ENCODE measurements at places on chromosomes 1 and 21. TPM values are rescaled to one million over a fixed set of nuclear protein-coding genes. Genes with fewer than 3 reads are reported as not detected.

GRCh38 chr1:192357924-192358323 is 41.1 kb downstream of the RGS21 start:
- H3K27ac ChIP-seq: no peak overlapping the region
- no peaks in the 10 kb centered on the region for H3K4me1 ChIP-seq
- no peak overlapping the region for H3K4me3 ChIP-seq
- no peak for DNase-seq
- H3K27me3 ChIP-seq: no peaks in the 10 kb centered on the region

GRCh38 chr1:61287014-61287413 is 204.7 kb downstream of the NFIA start:
- peak overlapping the region; percentile 62 for H3K27ac ChIP-seq
- H3K4me3 ChIP-seq: no peak overlapping the region
- H3K27me3 ChIP-seq: no peaks in the 10 kb centered on the region
- DNase-seq: no peak

DNA sequence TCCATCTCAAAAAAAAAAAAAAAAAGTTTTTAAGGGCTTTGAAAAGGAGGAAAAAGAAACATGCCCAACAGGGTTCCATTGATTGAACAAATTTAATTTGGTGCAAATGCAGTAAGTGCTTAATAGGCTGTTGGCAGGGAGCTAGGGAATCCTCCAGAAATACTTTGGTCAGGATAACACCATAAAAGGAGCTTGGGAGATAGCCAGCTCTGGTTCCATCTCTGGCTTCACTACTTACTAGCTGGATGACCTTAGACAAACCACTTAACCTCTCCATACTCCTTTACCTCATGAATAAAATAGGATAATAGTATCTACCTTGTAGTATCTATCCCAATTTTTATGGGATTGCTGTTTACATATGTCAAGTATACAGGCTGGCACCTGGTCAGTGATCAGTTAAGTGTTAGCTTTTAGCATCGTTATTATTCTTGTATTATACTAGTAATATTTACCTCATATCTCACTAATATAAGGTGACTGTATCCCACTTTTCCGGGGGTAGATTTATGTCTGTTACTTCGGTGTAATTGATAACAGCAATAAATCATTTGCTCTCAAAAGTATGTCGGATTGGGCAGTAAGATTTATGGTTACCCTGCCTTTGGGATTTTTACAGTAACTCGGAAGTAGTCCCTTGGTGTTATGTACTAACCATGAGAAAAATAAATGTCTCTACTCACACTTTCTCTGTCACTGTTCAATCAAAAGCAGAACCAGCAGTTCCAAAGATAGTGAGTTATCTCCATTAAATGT is 36.4 kb downstream of the BTG3 start:
- no peaks in the 10 kb centered on the region for H3K4me1 ChIP-seq
- H3K27me3 ChIP-seq: no peaks in the 10 kb centered on the region
- H3K27ac ChIP-seq: no peak overlapping the region
- H3K36me3 ChIP-seq: no peaks in the 10 kb centered on the region
- no peak for DNase-seq
- H3K4me3 ChIP-seq: no peak overlapping the region

DNA sequence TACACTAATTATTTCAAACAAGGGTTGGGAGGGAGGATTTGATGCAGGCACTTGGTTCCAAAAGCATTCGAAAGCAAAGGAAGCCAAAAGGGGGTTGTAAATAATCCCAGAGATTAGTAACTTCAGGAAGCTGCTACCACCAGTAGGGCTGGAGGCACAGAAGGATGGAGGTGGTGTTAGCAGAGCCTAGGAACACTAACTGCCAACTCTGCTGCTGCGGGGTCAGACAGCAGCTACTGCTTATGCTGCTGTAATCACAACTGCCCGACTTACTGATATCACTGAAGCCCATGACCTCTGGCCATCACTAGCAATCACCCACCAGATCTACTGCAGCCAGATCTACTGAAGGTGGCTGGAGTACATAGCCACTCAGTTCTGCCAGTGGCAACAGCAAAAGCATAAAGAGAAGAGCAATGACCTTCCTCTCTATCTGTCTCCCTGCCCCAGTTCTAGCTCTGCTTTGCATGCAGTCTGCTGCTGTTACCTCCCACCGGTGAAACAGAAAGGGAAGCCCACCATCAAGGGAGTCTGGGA is 408.5 kb downstream of the PLPP3 start:
- no peak overlapping the region for H3K4me3 ChIP-seq
- H3K27me3 ChIP-seq: no peaks in the 10 kb centered on the region
- H3K36me3 ChIP-seq: no peaks in the 10 kb centered on the region
- no peak overlapping the region for H3K27ac ChIP-seq

DNA sequence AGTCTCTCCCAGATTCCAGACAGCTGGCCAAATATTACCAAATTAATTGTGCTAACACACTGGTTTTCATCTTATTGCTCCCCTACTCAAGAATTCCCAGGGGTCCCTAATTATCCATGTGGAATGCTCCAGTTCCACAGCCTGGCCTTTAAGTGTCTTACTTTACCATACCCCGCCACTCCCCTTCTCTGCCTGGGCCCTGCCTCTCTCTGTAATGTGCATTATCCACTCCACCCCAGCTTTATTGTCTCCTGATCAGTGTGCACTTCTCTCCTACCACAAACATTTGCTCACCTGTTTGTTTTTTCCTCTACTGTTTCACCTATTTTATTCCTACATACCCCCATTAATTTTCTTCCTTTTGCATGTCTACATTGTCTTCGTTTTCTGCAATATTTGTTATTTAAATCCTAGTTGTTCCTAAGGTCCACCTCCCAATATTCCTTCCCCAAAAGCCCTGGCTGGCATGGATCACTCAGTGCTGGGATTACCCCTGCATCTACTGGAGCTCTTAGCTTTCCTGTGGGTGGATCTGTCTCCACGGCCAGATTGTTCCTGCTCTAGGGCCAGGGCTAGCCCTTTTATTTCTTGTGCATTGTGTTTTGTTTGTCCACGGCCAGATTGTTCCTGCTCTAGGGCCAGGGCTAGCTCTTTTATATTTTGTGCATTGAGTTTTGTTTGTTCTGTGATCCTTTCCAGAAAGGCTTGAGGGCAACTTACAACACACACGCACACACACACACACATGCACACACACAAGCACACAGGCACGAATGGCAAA is 33.4 kb upstream of the ATP1B1 start:
- H3K27me3 ChIP-seq: no peaks in the 10 kb centered on the region
- H3K4me1 ChIP-seq: no peaks in the 10 kb centered on the region
- H3K27ac ChIP-seq: peak overlapping the region; percentile 45
- DNase-seq: peak; percentile 19
- no peak overlapping the region for H3K4me3 ChIP-seq

DNA sequence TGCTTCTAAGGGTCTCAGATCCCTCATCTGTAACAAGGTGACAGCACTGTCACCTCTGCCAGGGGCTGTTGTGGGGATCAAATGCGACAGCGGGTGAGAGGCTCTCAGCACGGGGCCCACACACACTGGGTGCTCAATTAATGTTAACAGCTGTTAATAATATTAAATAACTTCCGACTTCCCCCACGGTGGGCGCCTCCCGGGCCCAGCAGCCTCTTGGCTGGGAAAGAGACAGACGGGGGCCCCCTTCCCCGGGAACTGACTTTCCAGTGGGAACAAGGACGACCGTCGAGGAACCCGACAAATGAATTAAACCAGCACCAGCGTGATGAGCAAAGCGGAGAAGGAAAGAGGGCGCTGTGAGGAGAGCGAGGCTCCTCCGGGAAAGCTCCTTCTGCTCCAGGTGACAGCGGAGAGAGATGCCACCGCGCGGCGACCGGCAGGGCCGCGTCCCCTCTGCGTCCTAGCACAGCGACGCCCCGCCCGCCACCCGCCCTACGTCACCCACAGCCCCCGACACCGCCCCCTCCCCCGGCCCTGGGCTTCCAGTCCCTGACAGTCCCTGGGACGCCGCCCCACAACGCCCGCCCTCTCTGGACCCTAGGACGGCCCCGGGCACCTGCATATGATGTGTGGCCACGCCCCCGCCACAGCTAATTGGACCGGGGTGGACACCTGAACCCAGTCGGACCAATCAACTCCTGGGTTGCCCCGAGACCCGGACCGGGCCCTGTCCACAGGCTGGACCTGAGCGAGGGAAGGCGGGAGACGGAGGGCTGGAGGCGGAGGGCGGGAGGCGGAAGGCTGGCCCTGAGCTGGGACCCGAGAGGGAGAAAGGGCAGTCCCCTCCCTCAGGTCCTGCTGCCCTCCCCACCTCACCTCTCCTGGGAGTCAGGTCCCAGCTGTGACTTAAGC is 38.2 kb downstream of the MATN1 start:
- H3K36me3 ChIP-seq: no peaks in the 10 kb centered on the region
- H3K27me3 ChIP-seq: peaks cover 12% of the 10 kb centered on the region
- no peak for DNase-seq
- peak overlapping the region; percentile 53 for H3K4me3 ChIP-seq
- H3K4me1 ChIP-seq: peaks cover 7% of the 10 kb centered on the region

- no peak for DNase-seq
- H3K4me3 ChIP-seq: no peak overlapping the region
- no peak overlapping the region for H3K27ac ChIP-seq
- H3K36me3 ChIP-seq: no peaks in the 10 kb centered on the region
- no peaks in the 10 kb centered on the region for H3K4me1 ChIP-seq
Measured at GRCh38 chr1:171727778-171728177, 14.1 kb downstream of the VAMP4 start.

GRCh38 chr1:150627826-150628410 is 1.5 kb downstream of the ENSA start:
- H3K4me1 ChIP-seq: no peaks in the 10 kb centered on the region
- no peak for DNase-seq
- H3K27ac ChIP-seq: peak overlapping the region; percentile 97
- no peaks in the 10 kb centered on the region for H3K27me3 ChIP-seq

GRCh38 chr1:84078108-84078841 is 65.8 kb upstream of the PRKACB start:
- H3K4me1 ChIP-seq: no peaks in the 10 kb centered on the region
- peak overlapping the region; percentile 84 for H3K4me3 ChIP-seq
- peak overlapping the region; percentile 84 for H3K27ac ChIP-seq
- H3K36me3 ChIP-seq: no peaks in the 10 kb centered on the region

The CD101 gene
- 3.9 TPM for total RNA-seq

The LCE6A gene
- not detected for total RNA-seq

The DIPK1A gene
- 12.1 TPM for total RNA-seq

The DIO1 gene
- total RNA-seq: not detected

The NECTIN4 gene
- 28.5 TPM for total RNA-seq
